Left ventricle myocardium superior (tissue), 1 donor: ENCODE measurements at places on chromosomes 11 and 22.

DNA sequence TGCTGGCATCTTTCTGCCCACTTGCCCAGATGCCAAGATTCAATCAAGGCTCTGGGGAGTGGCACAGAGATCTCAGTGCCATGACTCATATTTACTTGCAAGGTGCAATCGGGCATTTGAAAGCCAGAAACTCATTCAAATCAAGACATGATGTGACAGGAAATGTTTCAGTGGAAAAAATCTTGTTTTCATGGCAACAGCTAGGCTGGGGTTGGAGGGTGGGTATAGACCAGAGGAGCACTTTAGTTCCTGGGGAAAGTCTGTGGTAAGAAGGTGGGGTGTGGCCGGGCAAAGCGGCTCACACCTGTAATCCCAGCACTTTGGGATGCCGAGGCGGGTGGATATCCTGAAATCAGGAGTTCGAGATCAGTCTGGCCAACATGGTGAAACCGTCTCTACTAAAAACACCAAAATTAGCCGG, 1.2 kb downstream of the MAJIN start:
- DNase-seq: no peak

- no peak for DNase-seq
Observed at GRCh38 chr22:17065433-17065832, 19.4 kb upstream of the IL17RA start.

DNA sequence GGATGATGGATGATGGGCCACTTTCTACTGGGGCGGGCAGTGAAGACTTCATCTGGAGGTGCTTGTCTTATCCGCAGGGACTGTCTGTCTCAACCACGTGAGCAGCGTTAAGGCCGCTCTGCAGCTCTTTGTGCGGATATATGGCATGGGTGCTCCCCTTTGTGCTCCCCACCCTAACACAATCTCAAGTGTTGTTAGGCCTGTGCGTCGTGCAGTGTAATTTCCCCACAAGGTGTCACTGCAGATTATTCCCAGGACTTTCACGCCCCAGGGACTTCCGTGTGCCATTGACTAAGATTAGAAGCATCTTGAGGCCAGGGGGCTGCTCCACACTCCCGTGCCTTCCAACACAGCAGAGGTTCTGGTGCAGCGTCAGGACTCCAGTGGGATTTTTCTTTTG, 65.3 kb downstream of the TBC1D22A start:
- DNase-seq: no peak

DNA sequence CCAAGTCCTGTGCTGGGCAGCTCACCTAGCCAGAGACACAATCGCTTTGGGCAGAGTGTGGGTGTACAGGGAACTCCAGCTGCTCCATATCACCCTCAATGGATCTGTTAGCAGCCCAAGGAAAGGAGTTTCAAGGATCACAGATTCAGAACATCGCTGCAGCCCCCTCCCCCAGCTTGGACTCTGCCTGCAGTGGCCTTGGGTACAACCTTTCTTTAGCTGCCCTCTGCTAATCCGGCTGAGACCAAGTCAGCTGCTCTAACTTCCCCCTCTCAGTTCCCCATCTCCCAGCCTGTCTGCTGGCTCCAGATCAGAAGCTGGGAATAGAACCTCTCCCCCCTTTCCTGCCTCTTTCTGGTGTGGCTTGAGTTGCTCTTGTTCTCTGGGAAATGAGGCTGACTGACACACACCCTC, 1.3 kb downstream of the TMEM86A start:
- DNase-seq: peak; percentile 37

- DNase-seq: no peak
Observed at GRCh38 chr11:12319461-12319951, 57.9 kb upstream of the PARVA start.

DNA sequence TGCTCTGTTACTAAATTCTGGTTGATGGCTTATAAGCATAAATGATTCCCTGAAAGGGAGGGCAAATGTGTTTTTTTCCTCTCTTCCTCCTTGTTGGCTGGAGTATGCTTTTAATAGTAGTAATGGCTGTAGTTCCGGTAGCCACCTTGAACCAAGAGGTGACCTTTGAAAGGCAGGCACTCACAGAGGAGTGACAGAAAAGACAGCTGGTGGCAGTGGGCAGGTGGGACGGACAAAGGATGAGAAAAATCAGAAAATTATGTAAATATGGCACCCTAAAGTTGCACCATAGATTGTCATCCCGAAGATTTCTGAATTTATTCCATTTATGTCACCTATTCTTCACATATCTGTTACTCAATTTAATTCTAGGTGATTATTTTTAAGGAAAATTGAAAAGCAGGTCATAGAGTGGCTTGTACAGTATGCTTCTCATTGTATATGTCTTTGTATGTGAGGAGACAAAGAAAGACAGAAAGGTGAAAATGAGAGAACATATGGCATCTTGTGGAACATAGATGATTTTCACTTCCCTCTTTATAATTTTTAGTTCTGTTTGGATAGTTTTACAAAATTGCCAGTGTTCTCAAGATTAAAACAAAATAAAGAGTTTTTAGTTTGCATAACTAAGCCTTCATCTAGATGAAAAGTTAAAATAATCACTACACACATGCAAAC, 17.0 kb downstream of the CASP12 start:
- no peak for DNase-seq

- DNase-seq: no peak
Observed at GRCh38 chr11:20672575-20672974, 3.2 kb downstream of the NELL1 start.

DNA sequence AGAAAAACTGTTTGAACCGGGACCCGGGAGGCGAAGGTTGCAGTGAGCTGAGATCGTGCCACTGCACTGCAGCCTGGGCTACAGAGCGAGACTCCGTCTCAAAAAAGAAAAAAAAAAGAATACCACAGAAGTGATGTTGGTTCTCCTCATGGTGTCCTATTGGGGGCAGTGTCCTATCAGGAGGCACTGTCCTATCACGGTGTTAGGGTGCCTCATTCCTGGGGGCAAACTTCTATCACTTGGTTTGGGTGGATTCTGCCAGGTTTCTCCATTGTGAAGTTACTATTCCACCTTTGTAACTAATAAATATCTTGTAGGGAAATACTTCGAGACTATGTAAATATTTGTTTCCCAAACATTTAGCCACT, 19.6 kb downstream of the PRR14L start:
- DNase-seq: no peak

GRCh38 chr11:39113606-39114005, 2345.8 kb downstream of the LRRC4C start:
- DNase-seq: no peak

GRCh38 chr22:22348127-22348814, 103.7 kb downstream of the VPREB1 start:
- DNase-seq: no peak

- no peak for DNase-seq
Observed at GRCh38 chr22:38221908-38222796, 20.4 kb downstream of the MAFF start.

DNA sequence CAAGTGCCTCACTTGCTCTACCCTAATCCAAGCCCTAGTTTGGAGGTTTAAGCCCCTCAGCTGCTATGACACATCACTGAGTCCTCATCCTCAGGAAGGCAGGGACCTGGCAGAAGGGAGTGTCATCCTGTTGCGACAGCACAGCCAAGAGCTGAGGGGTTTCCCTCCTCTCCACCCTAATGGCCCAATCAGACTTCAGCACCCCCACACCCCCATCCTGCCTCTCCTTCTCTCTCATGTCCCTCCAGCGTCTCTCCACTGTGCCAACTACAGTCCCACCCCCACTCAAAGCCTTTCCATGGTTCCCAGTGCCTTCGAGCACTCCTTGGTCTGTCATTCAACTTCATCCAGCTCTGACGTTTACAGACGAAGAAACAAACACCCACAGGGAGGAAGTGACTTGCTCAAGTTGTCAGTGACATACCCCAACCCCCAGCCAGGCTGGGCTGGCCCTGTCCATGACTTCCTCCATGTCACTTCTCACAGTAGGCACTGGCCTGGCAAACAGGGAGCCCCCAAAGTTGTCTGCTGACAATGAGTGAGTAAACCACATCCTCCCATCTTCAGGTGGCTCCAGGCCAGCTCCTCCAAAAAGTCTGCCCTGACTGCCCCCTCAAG, 15.6 kb downstream of the ARAP1 start:
- peak; percentile 65 for DNase-seq

DNA sequence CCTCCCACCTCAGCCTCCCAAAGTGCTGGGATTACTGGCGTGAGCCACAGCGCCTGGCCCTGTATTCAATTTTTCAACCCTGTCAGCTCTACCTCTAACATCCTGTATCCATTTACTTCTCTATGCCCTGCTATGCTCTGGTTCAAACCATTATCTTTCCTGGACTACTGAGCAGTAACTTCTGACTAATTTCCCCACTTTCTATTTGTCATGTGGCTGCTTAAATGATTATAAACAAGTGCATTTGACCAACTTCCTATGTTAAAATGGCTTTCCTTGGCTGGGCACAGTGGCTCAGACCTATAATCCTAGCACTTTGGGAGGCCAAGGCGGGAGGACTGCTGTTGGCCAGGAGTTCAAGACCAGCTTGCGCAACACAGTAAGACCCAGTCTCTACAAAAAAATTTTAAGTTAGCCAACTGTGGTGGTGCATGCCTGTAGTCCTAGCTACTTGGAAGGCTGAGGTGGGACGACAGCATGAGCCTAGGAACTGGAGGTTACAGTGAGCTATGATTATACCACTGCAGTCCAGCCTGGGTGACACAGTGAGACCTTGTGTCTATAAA, 2.1 kb downstream of the MED19 start:
- no peak for DNase-seq

DNA sequence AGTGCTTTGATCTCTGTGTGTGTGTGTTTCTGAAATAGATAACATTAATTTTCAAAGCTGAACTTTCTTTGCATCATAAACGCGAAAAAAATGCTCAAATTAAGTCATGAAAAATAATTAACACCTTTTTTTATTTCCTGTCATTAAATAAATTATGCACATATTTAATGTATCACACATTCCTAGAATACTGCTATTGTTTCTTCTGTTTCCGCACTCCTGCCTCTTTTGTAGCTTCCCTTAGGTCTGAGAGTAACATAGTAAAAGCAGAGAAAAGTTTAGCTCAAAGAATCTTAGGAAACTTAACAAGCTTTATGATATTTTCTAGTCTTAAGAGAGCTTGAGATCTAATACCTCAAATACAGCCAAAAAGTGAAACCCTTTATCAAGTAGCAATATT, 504.2 kb downstream of the JRKL start:
- no peak for DNase-seq

- no peak for DNase-seq
Observed at GRCh38 chr11:327581-327923, 6.9 kb upstream of the IFITM3 start.

DNA sequence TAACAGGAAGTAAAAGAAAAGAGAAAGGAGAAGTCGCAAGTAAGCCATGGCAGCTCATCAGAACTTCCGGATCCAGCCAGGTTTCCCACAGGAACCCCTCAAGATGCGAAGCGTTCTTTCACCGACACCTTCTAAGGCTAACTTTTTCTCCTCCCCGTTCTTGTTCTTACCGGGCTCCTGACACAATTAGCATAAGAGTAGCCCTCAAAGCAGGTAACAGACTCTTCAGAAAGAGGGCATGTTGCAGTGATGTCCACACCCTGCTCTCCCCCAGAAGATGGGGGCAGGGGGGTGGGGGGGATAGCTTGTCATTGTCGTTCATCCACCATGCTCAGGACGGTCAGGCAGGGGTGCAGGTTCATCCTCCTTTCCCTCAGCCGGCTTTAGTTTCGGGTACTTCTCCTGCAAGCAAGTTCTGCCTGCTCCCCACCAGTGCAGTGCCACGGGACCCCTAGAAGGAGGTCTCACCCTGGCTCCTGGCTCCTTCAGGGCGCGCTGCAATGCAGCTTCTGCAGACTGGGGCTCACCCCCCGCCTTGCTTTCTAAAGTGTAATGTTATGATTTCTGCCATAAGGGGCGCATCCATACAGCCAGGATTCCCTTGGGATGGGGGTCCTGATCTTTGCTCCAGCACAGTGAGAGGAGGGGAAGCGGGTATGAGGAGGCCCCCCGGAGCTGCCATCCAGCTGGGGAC, 2.3 kb downstream of the OPCML start:
- no peak for DNase-seq

- no peak for DNase-seq
Observed at GRCh38 chr11:104843150-104843836, 55.0 kb downstream of the CASP12 start.

- no peak for DNase-seq
Observed at GRCh38 chr22:44400763-44401060, 88.0 kb upstream of the SHISAL1 start.

- DNase-seq: no peak
Observed at GRCh38 chr11:71447791-71448256, 369 bp downstream of the DHCR7 start.

GRCh38 chr11:119284344-119285157, 32.4 kb downstream of the MCAM start:
- no peak for DNase-seq

DNA sequence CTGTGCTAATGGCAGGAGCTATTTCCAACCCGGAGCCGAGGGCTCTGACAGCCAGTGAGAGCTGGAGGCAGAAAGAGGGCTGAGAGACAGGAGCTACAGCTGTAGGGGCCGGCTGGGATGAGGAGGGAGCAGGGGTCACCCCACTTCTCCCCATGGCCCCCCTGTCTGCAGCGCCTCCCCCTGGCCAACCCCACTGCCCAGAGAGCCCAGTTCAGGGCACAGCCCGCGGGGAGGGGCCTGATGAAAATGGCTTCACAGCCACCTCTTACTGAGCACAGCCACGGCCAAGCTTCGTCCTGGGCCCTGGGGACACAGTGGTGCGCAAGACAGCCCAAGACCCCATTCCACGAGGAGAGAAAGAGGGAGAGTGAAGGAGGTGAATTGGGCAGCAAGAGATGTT, 27.9 kb downstream of the RPL3 start:
- DNase-seq: no peak

- DNase-seq: no peak
Observed at GRCh38 chr11:62882788-62883501, 2.2 kb downstream of the SLC3A2 start.

- DNase-seq: no peak
Observed at GRCh38 chr11:10208131-10208575, 85.9 kb downstream of the SBF2 start.

DNA sequence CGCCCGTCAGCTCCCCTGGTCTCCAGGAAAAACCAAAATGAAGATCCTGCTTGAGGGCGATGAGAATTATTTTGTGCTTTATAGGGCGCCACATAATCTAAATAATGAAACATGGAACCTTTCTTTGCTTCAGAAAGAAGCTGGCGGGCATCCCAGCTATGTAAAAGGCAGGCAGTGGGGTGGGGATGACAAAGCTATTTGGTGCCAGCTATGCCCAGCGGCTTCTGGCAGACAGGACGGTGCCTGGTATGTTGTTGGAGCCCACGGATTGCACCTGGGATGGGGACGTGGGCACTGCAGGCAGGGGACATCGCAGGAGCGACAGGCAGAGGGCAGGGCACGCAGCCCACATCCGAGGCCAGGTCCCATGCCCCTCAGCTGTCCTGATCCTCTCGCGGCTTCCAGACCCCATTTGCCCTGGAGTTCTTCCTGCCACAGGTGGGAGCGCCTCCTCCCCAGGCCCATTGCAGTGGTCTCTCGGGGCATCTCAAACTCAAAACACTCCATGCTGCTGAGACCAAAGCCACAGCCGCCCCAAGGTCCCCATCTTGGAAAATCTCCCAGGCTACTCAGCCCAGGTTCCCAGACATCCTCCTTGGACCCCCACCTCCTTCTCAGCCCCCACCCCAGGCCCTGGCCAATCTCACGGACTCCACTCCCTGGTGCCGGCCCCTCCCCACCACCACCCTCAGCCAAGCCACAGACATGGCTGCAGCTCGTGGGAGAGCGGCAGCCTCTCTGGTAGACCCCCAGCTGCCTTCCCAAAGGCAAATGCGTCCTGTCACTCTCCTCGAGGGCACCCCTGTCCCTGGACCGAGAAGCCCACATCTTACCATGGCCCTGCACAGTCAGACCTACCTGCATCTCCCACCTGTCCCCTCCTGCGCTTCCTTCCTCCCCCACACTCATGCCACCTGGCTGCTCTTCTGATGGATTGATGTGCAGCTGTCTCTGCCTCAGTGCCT, 45.7 kb downstream of the SHISAL1 start:
- DNase-seq: peak; percentile 49
